Fibroblast of skin of back (primary cell): ENCODE measurements at places on chromosomes 1 and 21.

DNA sequence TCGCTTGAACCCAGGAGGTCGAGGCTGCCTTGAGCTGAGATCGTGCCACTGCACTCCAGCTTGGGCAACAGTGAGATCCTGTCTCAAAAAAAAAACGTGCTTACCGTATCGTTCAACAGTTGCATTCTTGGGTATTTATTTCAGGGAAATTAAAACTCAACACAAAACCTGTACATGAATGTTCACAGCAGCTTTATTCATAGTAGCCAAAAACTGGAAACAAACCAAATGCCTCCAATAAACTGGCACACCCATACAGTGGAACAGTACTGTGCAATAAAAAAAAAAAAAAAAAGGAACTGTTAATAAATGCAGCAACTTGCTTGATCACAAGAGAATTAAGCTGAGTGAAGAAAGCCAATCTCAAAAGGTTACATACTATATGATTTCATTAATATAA is 6.7 kb downstream of the KHDRBS1 start:
- DNase-seq, result no peak

GRCh38 chr1:33147997-33148314 is 33.9 kb downstream of the TRIM62 start:
- DNase-seq, result peak; percentile 35

DNA sequence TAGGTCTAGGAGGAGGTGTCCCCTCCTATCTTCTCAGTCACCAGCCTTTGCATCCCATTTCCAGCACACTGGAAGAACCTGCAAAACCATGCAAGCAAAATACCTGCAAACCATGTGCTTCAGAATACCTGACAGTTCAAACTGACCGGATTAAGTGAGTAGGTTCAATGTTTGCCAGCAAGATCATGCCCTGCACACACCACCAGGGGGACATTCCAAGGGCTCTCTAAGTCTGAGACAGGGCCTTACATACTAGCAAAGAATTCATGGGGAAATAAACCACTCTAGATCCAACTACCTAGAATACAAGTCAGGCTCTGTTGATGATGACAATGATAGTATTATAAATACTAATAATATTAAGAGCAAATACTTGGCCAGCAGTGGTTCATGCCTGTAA is 27.6 kb downstream of the INPP5B start:
- peak; percentile 17 for DNase-seq

GRCh38 chr1:27529704-27530018 is 39.7 kb upstream of the WASF2 start:
- no peak for DNase-seq

GRCh38 chr21:42597487-42598158 is 55.8 kb upstream of the PDE9A start:
- DNase-seq, result no peak

GRCh38 chr1:84749427-84749826 is 59.2 kb upstream of the SSX2IP start:
- DNase-seq, result no peak

- no peak for DNase-seq
Observed at GRCh38 chr1:236724506-236724905, 38.2 kb downstream of the ACTN2 start.

DNA sequence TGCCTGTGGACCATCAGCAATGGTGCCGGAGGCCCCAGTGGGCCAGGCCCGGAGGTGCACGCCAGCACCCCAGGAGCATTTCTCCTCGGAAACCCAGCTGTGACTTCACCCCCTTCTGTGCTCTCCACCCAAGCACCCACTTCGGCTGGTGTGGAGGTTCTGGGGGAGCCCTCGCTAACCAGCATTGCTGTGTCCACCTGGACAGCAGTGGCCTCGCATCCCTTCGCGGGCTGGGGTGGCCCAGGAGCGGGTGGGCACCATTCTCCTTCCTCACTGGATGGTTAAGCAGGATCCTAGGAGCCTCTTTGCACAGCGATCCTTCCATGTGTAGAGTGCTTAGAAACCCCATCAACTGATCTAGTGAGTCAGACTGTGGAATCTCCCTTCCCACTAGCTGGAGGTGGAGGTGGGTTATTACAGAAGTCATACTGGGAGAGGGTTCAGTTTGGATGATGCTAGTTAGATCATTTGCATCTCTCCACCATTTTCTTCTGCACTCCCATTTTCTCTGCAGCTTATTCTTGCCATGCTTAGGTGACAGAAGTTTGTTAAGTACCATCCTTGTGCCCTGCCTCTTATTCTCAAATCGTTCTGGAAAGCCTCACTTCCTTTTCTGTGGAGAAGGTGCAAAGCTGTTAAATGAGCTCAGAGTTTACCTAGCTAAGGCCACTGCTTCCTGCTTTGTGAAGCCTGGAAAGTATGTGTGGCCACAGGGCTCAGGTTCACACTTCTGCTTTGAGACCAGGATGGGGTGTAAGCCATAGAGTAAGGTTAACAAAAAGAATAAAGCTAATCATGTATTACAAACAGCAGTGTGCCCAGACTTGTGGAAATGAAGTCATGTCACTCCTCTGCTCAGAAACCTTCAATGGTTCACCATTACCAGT is 32.3 kb downstream of the TBX19 start:
- no peak for DNase-seq

DNA sequence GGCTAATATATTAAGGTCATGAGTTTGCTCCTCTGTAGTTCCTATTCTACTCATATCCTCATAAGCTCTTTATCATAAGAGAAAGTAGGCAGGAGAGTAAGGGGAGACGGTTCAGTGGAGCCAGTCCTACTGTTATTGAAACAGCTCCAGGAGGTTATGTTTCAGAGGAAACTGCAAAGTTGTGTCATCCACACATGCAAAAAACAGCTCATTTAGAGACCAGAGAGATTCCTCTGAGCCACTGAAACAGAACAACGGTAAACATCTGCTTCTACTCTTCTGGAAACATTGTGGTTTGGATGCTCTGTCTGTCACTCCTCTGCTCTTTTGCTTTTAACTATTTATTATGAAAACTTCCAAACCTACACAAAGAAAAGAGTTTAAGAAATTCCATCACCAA is 66.3 kb upstream of the PPP2R5A start:
- peak; percentile 65 for DNase-seq

GRCh38 chr1:98921817-98922216 is 82.8 kb downstream of the PLPPR5 start:
- DNase-seq, result peak; percentile 51

DNA sequence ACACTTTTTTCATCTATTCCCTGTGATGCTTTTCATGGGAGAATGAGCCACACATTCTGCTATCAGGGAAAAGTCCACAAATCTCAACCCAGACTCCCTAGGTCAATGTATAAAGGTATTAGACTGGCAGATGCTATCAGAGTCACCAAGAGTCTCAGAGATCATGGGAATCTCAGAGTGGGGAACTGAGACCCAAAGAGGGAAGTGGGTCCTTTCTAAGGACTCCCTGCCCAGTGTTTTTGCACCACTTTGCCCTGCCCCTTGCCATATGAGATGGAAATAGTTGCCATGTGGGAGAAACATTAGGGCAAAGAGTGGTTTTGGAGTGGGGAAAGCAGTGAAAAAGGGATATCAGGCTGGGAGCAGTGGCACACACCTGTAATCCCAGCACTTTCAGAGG is 19.1 kb upstream of the AZIN2 start:
- no peak for DNase-seq
